ENCODE measurements at places on chromosomes 2 and 18.

GRCh38 chr2:202104286-202104870 is 31.3 kb downstream of the KIAA2012 start:
- peak; percentile 53 for DNase-seq

DNA sequence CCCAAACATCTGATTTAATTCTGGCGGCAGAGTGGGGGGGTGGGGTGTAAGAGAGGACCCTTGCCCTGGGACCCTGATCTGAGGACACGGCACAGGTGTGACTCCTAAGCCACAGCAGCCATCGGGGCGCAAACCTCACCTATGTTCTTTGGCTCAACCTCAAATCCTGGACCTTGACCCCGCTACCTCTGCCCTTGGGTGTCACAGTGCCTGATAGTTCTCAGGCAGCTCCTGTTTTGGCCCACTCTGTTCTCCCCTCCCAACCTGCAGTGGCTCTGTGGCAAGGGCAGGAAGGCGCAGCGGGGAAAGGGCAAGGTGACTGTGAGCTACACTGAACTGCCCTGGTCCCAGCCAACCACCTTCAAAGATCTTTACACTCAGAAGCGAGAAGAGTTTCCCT is 152.8 kb downstream of the L3MBTL4 start:
- DNase-seq = no peak

DNA sequence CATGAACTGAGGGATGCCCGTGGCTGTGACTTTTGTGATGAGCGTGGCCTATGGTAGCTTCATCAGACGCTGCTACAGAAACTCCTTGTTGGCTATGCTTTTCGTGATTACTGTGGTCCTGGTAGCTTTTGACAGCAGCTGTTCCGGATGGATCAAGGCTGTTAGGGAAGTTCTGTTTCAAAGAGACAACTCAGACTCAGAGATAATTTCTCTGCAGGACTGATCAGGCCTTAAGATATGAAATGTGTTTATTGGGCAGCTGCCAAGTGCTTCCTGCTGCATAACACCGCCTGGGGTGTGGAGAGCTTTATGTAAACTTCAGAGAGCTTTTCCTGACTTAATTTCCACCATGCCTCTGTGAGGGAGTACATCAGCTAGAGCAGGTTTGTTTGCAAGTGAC is 243.8 kb downstream of the TSN start:
- DNase-seq = no peak

- no peak for DNase-seq
Measured at GRCh38 chr18:74644713-74645112, 47.0 kb downstream of the ZNF407 start.

- DNase-seq = no peak
Measured at GRCh38 chr2:42436370-42436769, 57.4 kb downstream of the KCNG3 start.

DNA sequence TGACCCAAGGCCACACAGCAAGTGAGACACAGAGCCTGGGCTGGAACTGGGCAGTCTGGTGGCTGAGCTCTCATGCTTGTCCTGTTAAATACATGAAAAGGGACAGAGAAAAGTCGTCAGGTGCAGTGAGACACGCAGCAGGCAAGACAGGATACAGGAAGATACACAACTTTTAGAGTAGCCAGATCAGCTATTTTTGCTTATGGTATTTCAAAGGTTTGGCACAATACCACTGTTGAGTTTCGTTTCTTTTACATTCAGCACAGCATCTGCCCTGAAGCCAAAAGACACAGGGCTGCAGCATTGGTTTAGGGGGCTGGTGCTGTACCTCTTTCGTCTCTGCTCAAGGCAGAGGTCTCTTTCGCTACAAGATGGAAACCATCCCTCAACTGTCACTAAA is 14.0 kb downstream of the FHL2 start:
- no peak for DNase-seq

DNA sequence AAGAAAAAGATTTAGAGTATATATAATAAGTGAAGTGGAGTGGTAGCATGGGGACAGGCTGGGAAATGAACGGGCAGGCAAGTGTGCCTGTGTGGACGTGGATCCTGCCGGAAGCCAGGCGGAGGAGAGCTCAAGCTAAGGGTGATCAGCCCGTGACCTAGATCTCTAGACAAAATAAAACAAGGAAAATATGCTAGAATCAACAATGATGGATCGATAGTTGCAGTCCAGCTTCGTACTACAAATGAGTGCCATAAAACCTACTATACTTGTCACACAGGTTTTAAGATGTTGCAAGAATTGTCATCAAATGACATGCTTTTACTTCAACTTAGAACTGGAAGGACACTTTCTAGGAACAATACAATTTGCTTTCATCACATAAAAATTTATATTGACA is 8.5 kb downstream of the EIF2AK2 start:
- DNase-seq = peak; percentile 83

GRCh38 chr2:172777431-172777830 is 41.8 kb downstream of the RAPGEF4 start:
- no peak for DNase-seq

DNA sequence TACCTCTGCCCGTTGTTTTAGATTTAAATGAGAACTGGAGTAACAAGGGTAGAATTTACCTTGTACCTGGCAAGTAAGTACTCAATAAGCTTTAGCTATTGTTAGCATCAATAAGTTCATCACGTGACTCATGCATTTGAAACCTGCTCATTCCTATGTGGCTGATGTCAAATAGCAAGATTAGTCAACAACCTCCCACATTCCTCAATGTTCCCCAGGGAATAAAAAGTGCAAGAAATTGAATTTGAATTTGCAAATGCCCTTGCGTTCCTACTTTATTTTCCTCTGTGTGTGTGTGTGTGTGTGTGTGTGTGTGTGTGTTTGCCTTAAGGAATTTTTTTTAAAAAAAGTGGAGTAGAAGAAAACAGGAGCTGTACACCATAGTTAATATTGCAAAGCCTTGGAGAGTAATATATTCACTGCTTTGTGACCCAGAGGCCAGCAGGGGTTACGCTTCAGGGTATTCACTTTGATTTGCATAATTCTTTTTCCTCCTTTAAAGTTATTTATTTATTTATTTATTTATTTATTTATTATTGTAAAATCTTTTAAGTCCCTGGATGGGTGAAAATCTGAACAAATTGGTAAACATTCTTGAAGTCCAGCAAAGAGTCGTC is 43.9 kb upstream of the DNAH7 start:
- peak; percentile 13 for DNase-seq

DNA sequence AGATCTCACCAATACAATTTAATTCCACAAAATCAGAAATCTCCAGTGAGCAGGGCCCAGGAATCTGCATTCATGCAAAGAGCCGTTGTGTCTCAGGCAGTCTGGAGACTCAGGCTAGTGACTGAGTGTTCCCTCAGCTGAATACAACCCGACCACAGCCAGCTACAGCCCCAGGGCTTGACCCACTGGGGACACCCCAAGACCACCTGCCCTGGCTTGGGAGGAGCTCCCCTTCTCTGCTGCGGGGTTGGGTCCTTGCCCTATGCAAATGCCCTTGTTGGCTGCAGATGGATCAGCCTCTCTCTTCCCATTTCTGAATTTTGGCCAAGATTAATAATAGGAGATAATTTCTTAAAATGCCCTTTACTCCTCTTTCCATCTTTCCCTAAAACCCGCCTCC is 157.7 kb downstream of the TWIST2 start:
- no peak for DNase-seq

DNA sequence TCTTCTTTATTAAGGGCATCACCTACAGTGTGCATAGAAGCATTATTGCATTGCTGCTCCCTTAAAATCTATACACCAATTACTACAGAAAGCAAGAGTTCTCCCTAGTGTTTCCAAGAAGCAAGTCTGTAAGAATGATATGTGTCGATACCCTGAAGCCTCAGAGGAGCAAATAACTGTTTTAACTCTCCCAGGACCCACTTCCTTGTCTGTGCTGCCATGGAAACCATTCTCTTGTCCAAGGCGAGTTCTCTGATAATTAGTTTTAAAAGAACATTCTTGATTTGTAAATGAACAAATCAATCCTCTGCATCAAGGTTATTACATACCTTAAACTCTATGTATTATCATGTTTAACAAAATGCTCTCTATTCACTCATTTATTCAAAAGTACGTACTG is 326.8 kb upstream of the KLHL14 start:
- no peak for DNase-seq

DNA sequence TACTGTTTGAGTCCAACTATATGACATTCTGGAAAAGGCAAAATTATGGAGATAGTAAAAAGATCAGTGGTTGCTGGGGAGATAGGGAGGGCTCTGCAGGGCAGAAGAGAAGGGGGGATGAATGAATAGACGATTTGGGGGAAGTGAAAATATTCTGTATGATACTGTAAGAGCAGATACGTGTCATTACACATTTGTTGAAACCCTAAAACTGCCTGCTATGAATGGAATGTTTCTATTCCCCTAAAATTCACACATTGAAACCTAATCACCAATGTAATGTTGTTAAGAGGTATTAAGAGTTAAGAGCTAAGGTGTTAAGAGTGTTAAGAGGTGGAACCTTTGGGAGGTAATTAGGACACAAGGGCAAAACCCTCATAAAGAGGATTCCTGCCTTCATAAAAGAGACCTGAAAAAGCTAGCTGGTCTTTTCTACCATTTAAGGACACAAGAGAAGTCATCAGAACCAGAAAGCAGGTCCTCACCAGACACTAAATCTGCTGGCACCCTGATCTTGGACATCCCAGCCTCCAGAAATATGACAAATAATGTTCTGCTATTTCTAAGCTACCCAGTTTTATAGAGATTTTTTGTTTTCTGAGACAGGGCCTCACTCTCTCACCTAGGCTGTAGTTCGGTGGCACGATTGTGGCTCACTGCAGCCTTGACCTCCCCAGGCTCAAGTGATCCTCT is 76.2 kb downstream of the ATAD2B start:
- DNase-seq = no peak

GRCh38 chr2:42752816-42753813 is 10.8 kb downstream of the OXER1 start:
- DNase-seq = no peak

DNA sequence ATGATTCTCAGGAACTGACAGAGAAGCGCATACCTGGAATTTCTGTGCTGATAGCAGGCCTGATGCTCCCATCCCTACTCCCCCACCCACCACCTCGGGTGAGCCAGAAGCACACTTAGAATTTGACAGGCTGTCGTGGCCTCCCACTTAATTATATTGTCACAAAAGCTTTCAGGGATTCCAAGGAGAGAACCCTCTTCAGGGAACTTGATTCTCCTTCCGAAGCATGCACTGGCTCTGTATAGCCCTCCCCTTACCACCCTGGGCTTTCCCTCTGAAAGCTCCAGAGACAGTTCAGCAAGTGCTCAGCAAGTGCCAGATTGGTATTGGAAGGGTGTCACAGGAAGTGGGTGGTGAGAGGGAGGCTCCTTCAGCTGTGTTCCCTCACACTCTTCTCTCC is 252.5 kb upstream of the SIX2 start:
- DNase-seq = no peak

DNA sequence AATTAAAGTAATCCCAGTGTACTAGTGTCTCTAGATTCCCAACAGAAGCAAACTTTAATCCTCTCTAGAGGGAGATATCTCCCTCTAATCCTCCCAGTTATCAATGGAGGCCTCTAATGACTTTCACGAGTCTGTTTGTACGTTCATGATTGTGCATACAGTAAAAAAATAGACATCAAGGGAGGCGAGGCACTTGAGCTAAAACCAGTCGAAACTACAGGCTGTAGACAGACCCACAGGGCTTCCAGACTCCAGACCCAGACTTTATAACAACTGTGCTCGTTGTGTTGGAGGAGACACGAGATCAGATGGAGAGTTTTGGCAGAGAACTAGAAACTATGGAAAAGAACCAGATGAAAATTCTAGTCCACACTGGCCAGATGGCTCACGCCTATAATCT is 7.0 kb downstream of the DGKD start:
- no peak for DNase-seq

DNA sequence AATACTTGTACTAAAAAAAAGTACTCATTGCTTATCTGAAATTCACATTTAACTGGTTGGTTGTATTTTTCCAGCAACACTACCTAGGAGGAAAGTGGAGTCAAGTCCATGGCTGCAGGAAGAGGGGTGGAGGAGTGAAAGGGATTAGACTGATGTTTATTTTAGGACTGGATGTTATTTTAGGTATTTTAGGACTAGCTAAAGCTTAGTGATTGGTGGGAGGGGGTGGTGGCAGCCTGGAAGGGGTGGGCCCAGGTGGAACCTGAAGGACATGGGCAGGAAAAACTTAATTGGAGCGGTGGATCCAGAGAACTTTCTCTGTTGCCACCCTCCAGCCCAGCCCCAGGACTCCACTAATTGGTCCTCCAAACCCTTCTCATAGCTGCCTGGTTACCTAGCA is 3.9 kb upstream of the TMBIM1 start:
- DNase-seq = no peak

- no peak for DNase-seq
Measured at GRCh38 chr2:75710220-75710576, 517 bp downstream of the GCFC2 start.

DNA sequence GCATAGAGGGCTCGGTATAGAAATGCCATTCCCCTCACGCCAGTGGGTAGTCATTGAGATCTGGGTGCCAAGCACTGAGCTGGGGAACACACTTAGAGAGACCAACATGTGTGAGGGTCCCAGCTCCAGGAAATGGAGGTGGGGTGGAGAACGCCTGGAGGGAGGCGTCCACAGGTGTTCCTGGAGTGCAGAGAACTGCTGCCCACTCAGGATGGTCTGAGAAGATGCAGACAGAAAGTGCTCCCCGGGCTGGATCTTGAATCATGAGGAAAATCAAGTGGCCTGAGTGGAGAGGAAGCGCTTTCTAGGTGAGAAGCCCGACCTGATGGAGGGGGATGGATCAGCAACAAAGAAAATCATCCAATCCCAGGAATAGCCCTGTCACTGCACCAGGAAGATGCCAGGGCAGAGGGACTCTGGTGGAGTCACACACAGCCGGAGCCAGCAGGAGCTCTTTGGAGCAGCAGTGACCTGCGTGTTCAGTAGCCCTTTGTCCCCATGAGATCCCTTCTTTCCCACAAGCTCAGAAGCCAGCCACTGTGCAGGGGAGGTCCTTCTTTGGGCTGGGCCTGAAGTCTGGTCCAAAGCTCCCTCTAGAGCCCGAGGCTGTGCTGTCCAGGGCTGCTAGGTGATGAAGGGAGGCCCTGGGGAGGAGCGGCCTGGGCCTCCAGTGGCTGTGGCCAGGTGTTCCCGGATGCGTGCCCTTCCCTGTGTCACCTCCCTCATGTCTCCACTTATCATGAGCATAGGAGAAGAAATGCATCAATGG is 112.3 kb downstream of the RNF144A start:
- no peak for DNase-seq

- peak; percentile 39 for DNase-seq
Measured at GRCh38 chr18:56748698-56749268, 97.6 kb downstream of the WDR7 start.

GRCh38 chr2:42567806-42568400 is 529 bp upstream of the MTA3 start:
- DNase-seq = no peak

Measured in HT-29 (cell line).